ENCODE measurements at places on chromosomes 12 and 14. TPM values are rescaled to one million over a fixed set of nuclear protein-coding genes. Genes with fewer than 3 reads are reported as not detected.
A peak's percentile ranks its signal among the peaks of the same experiment; 100 is the strongest.

GRCh38 chr14:28764257-28765160 is 2.1 kb upstream of the FOXG1 start:
- DNase-seq = no peak

GRCh38 chr12:75581515-75581914 is 70.1 kb upstream of the KRR1 start:
- DNase-seq = no peak

DNA sequence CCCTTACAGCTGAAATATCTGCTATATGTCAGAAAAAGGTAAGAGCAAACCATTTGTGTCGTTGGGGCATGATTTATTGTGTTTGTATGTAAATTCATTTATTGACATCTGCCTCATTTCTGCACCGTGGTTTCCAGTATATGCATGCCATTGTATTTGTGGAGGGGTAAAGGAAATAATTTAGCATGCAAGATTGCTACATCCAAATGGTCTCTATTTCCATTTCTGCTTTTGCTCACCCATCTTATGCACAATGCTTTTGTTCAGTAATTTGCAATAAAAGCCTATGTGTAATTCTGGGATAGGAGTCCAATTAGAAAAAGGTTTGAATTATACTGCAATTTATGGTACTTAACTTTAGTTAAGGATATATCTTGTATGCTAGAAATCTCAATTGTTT is 101.8 kb downstream of the UNC79 start:
- DNase-seq = no peak

DNA sequence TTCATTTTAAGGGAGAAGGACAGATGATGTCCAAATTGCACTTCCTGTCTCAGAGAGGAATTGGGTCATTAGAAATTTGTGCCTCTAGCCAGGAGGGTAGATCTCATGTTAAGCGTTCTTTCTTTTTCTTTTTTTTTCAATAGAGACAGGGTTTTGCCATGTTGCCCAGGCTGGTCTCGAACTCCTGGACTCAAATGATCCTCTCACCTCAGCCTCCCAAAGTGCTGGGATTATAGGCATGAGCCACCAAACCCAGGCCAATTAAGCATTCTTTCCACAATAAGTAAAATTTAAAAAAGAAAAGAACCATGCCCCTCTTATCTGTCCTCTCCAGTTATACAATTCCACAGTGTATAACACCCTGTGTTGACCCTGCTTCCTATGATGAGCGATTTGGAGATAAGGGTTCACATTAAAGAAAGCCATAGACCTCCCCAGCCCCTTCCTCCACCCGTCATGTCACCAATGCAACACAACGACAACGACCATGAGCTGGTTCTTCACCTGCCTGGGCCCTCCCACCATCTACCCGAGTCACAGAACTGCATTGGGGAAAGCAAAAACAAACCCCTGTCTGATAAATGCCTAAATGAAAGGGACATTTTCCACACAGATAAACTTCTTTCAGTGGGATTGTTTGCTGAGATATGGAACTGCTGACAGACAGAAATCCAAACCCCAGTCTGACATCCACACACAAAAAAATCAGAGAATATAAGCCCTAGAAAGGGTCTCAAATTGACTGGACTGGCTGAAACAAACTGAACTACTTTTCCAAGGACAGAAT is 37.3 kb downstream of the SSH1 start:
- DNase-seq = no peak

GRCh38 chr14:72341686-72342085 is 409.5 kb downstream of the RGS6 start:
- DNase-seq = no peak

DNA sequence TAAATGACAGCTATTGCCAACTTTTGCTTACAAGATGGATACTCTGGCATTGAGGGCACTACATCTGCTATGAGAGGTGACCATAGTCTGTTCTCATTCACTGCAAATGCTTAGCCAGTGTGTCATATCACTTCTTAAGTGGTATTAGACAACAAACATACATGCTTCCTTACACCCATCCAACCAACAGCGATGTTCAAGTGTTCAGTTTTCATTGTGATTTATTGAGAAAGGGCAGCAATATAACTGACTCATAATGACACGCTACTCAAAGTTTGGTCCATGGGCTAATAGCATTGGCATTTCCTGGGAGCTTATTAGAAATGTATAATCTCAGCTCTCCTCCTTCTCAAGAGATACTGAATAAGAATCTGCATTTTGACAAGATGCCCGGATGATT is 181.7 kb downstream of the NPAS3 start:
- no peak for DNase-seq

DNA sequence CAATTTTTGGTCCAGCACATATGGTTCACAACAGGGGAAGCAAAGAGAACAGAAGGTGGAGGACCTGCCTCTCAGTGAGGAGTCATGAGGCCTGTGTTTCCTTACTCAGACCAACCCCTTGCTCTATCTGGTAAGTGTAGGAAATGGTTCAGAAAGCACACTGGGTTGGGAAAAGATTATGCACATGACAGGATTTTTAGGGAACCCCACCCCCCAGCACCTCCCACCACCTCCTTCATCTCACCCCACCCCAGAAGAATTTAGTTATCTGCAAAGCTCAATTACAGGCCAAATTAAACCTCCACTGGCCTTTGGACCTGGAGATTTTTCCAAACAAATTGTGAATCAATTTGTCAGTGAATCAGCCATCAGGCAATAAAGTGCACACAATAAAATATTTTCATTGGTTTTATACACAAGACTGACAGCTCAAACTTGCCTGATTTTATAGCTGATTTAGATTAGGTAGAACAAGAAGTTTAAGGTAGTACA is 132.8 kb downstream of the DACT1 start:
- no peak for DNase-seq

- no peak for DNase-seq
Observed at GRCh38 chr14:104799244-104800014, 1.5 kb upstream of the ZBTB42 start.

DNA sequence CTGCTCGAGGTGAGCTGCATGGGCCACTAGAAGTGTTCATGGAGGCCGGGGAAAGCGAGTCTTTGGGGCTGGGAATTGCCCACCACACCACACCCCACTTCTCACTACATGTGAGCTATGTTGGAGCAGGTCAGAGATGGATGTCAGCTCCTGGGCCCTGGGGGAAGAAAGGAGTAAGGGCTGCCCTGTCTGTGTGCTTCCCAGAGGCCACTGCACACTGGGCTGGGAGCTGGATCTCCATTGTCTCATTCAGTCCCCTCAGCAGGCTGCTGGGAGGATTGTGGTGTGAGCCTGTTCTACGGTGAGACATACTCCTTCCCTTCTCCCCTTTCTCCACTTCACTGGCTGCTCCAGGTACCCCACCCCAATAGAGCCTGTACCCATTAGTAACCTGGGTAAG is 10.5 kb downstream of the FIGNL2 start:
- no peak for DNase-seq

GRCh38 chr12:51373187-51373586 is 18.0 kb downstream of the GALNT6 start:
- no peak for DNase-seq

DNA sequence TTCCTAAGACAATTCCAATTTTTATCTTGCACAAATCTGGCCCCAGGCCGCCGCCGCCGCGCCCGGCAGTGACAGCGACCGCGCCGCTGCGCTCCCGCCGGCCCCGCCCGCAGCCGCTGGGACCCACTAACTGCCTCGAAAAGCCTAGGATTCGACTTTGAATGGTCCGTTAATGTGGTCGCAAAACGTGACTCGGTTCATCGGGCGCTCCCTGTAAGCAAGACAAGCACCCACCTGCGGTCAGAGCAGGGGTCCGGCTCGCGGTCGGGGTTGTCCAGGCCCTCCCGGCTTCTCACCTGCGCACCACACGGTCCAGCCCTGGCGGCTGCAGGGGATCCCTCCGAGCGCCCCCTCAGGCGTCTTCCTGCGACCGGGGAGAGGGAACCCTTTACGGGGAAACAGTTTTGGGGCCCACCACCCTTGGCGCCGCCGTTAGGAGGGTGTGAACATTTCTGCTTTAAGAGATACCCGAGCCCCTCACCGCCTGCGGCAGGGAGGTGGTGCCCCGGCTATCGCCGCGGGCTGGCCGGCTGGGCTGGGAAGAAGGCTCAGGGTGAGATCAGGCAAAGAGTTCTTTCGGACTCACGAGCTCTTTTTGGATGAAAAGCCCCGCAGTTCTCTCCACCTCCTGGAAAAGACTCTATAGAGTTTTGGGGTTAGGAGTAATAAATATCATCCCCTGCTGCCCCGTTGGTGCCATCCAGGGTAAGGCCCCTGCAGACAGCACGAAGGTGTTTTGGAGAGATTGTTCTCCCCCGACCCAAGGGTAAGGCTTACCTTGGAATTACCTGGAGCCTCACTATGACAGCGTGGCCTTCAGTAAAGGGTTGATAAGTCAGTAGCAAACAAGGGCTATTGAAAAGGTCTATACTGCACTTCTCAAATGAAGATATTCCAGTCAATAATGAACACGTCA is 13.6 kb upstream of the FOXJ2 start:
- DNase-seq = peak; percentile 63

DNA sequence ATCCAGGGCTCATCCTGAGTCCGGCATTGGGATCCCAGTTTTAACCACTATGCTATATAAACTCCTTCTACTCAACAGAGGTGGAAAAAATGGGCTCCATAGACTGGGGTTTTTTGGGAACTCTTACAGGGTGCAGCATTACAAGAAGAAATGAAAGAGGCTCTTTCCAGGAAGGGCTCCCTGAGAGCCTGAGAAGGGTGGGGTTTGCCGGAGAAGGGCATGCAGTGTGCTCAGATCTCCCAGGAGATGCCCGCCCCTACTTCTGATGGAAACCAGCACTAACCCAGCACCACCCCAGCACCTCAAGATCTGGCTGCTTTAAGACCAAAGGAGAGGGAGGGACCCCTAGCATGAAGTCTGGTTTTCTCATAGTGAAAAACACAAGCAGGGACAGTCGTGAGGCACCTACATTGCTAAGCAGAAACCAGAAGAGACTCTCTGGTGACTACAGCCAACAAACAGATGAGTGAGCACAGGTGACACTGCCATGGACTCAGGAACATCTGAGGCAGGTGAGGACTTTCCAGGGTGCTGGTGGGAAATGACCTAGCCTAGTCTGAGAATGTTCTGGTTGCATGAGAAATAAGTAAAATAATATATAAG is 43.9 kb upstream of the HSP90B1 start:
- no peak for DNase-seq

DNA sequence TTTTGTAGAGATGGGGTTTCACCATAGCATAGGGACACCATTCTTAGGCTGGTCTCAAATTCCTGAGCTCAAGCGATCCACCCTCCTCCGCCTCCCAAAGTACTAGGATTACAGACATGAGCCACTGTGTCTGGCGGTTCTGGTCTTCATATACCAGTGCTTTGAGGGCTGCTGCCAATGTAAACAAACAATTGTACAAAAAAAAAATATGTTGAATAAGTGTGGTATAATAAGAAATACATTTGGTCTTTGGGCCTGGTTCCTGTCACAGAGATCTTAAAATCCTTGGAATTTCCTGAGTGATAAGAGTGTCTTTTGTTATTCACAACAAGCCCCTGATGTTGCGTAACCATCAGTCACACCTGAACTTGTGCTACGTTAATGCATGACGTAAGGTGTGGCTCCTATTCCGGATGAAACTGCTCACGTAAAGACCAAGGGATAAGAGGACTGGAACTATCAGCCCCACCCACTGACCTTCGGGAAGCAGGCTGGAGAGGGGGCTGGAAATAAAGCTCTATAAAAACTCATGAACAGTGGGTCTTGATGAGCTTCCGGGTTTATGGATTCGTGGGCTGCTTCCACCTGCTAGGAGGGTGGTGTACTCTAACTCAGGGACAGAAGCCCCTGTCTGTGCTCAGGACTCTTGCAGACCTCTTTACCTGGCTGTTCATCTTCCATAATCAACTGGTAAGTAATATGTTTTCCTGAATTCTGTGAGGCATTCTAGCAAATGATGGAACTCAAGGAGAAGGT is 16.5 kb upstream of the RIMKLB start:
- DNase-seq = no peak

DNA sequence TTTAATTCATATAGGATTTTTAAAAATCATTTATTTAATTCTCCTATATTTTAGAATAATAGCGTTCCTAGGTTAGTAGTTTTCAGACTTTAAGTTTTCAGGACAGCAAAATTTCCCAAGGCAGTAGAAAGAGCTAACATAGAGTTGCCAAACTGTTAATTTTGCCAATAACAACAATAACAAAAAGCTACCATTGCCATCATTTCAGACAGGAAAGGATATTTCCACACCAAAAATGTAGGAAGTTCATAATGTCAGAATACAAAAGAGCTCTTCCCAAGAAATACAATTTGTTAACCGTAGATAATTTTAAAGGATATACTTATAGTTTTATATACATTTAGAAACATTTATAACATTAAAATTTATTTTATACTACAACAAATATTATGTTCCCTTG is 81.4 kb upstream of the EEA1 start:
- no peak for DNase-seq

GRCh38 chr12:3073438-3074250 is 3.5 kb upstream of the TSPAN9 start:
- peak; percentile 87 for DNase-seq

DNA sequence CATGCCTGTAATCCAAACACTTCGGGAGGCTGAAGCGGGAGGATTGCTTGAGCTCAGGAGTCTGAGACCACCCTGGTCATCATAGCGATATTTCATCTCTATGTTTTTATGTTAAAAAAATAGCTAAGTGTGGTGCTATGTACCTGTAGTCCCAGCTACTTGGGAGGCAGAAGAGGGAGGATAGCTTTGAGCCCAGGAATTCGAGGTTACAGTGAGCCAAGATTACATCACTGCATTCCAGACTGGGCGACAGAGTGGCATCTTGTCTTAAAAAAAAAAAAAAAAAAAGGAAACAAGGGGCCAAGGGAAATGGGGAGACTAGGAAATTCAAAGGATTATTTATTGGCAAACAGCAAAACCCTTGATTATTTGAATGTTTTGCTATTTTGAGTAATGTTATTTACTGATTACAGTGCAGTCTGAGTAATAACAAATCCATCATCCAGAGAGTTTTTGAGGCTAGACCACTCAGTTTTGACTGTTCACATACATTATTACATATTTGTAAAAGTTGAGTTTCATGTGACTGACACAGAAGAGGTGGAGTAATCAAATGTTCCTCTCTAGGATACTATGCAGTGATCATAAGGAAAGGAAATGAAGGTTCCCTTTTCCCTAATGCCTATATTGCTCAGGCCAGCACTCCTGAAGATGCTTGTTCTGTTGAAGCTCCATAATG is 40.8 kb downstream of the PRKCH start:
- no peak for DNase-seq

GRCh38 chr14:92942576-92942975 is 19.6 kb downstream of the CHGA start:
- DNase-seq = no peak

- DNase-seq = no peak
Observed at GRCh38 chr14:36580141-36580855, 2.1 kb downstream of the NKX2-8 start.

CABP1 gene
- polyA plus RNA-seq = 1.8 TPM

ANHX gene
- 6.9 TPM for polyA plus RNA-seq

KLHDC1 gene
- polyA plus RNA-seq = 7.6 TPM

NCOR2 gene
- polyA plus RNA-seq = 62.6 TPM

PIP4K2C gene
- polyA plus RNA-seq = 78.0 TPM

ZNF641 gene
- polyA plus RNA-seq = 27.2 TPM

GNB3 gene
- polyA plus RNA-seq = 1.6 TPM

CLEC4C gene
- 1.9 TPM for polyA plus RNA-seq

CCDC196 gene
- 66.6 TPM for polyA plus RNA-seq

RIPK3 gene
- polyA plus RNA-seq = 2.8 TPM

KRT73 gene
- not detected for polyA plus RNA-seq

KRT71 gene
- not detected for polyA plus RNA-seq

SMCO2 gene
- polyA plus RNA-seq = 1.5 TPM

TAS2R13 gene
- not detected for polyA plus RNA-seq

HOXC13 gene
- polyA plus RNA-seq = 0.25 TPM

LMNTD1 gene
- polyA plus RNA-seq = 22.9 TPM

NELL2 gene
- polyA plus RNA-seq = 4.2 TPM

Data from testis (tissue), 5 donors.